ENCODE measurements at places on chromosomes 13 and 19. TPM values are rescaled to one million over a fixed set of nuclear protein-coding genes. Genes with fewer than 3 reads are reported as not detected.

NECTIN2 gene
- total RNA-seq = not detected

ZNF541 gene
- 0.39 TPM for total RNA-seq

EBI3 gene
- 2.6 TPM for total RNA-seq

TMC4 gene
- 3.5 TPM for total RNA-seq

IL4I1 gene
- 2.1 TPM for total RNA-seq

ZNF836 gene
- 15.2 TPM for total RNA-seq

TMPRSS9 gene
- total RNA-seq = not detected

KASH5 gene
- 0.23 TPM for total RNA-seq

CSNK1A1L gene
- total RNA-seq = not detected

PSG6 gene
- not detected for total RNA-seq

CYP2F1 gene
- not detected for total RNA-seq

PCID2 gene
- 69.0 TPM for total RNA-seq

ZNF559 gene
- total RNA-seq = 12.2 TPM

SAMD4B gene
- 46.1 TPM for total RNA-seq

All from T-helper 2 cell treated with Interferon-gamma antibody and Interleukin-4, amounts not matched to agents 100 ng/mL and 5 ng/mL, for 36 hours (primary cell).